CD8-positive, alpha-beta memory T cell (primary cell): ENCODE measurements at places on chromosomes 3 and 15. TPM values are rescaled to one million over a fixed set of nuclear protein-coding genes. Genes with fewer than 3 reads are reported as not detected.
A peak's percentile ranks its signal among the peaks of the same experiment; 100 is the strongest.

The FSIP1 gene
- 0.38 TPM for total RNA-seq

The CSPG5 gene
- total RNA-seq, result 0.53 TPM

DNA sequence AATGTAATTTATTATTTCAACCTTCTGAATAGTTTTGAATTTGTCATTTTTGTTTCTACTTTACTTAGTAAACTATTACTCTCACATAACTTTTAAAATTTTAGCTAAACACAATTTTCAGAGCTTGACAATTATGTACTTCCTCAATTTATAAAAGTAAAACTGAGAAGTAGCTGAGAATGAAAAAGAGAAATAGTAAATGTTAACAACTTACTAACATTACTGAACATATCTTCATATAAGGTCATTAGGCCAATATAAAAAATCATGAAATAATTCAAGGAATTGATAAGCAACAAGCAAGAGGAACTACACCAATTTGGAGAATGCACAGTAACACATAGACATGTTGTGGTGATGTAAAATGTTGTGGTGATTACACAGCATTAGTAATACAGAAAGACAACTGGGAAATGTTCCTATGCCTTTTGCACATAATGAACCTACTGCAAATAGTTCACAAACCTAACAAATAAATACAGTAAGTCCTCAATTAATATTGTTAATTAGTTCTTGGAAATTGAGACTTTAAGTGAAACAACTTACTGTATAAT is 137.9 kb downstream of the CBLB start:
- H3K4me3 ChIP-seq, result no peak overlapping the region
- H3K4me1 ChIP-seq, result peaks cover 4% of the 10 kb centered on the region
- no peak for DNase-seq

The ISLR gene
- total RNA-seq, result not detected

GRCh38 chr3:96319166-96319565 is 495.2 kb upstream of the EPHA6 start:
- no peak overlapping the region for H3K27ac ChIP-seq
- H3K36me3 ChIP-seq, result no peaks in the 10 kb centered on the region
- no peaks in the 10 kb centered on the region for H3K4me1 ChIP-seq
- no peak for DNase-seq
- H3K27me3 ChIP-seq, result no peaks in the 10 kb centered on the region

The PRSS50 gene
- not detected for total RNA-seq

GRCh38 chr15:52021892-52022540 is 3.0 kb downstream of the MAPK6 start:
- H3K4me3 ChIP-seq, result no peak overlapping the region
- H3K27me3 ChIP-seq, result no peaks in the 10 kb centered on the region
- peak overlapping the region; percentile 80 for H3K27ac ChIP-seq
- H3K4me1 ChIP-seq, result peaks cover 30% of the 10 kb centered on the region
- DNase-seq, result no peak

DNA sequence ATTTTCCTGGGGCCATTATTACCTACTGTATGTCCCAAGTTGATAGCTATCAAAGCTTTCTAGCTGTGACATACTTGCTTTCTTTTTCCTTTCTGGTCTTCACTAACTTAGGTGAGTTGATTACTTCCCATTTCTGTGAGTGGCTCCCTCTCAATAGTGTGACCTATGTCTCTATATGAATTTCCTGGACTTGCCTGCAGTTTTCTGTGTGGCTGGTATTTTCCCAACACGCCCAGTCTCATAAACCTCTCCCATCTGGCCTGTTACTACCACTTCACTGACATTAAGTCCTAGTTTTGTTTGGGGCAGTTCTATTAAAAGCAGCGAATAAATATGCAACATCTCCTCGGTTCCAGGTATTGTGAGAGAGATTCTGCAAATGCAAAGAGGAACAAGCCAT is 671.2 kb downstream of the SI start:
- no peaks in the 10 kb centered on the region for H3K27me3 ChIP-seq
- H3K4me1 ChIP-seq, result no peaks in the 10 kb centered on the region
- no peak overlapping the region for H3K4me3 ChIP-seq
- no peak for DNase-seq

The ATP13A5 gene
- total RNA-seq, result not detected

The CCR2 gene
- 0.51 TPM for total RNA-seq

The ALG1L2 gene
- total RNA-seq, result not detected

- no peak for DNase-seq
- H3K4me1 ChIP-seq, result peaks cover 50% of the 10 kb centered on the region
- peaks cover 31% of the 10 kb centered on the region for H3K36me3 ChIP-seq
- H3K27ac ChIP-seq, result peak overlapping the region; percentile 92
- H3K27me3 ChIP-seq, result no peaks in the 10 kb centered on the region
- H3K4me3 ChIP-seq, result peak overlapping the region; percentile 55
Measured at GRCh38 chr15:90230071-90230494, 3.7 kb downstream of the CIB1 start.
